ENCODE measurements at places on chromosomes 1 and 21.

GRCh38 chr1:42933060-42933586 is 25.5 kb downstream of the SLC2A1 start:
- DNase-seq: no peak

DNA sequence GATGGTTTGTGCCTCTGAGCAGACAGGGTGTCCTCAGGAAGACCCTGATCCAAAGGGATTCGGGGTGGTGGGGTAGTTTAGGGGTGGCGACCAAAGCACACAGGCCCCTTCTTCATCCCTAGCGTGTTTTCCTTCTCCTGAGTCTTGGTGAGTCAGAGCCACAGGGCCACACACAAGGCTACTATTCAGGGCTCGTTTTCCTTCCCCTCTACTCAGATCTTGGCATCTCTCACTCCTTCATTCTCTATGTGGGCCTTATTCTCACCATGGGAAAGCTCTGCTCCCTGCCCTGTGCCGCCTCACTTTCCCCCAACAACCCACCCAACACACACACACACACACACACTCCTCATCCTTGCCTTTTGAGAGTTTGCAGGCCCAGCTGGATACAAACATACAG is 43.6 kb upstream of the WNT2B start:
- no peak for DNase-seq

DNA sequence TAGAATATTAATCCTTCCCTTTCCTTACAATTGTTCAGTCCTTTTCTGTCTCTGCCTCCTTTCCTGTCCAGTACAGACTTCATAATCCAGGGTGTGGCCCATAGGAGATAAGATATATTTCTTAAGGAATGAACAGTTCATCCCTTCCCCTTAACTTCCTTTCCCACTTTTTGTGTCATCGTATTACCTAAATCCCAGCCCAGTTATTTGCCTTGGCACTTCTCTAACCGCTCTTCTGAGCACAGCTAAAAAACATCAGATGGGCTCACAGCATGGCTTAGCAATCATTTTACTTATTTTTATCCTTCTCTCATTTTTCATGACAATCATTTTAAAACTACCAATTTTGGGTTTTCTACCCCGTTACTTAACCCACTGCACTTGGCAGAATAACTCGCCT is 39.6 kb downstream of the F3 start:
- DNase-seq: no peak

DNA sequence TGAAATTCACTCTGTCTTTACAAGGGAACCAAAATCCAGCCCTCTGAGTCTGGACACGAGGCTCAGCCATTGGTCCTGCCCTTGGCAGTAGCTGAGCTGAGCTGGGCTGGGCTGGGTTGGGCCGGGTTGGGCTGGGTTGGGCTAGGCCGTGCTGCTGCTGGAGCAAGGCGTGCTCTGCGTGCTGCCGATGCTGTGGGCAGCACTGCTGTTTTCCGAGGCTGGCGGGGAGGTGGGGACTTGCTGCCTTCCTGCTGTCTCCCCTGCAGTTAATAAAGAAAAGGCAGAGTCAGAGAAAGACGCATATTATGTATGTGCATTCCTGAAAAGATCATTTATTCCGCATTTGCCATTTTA is 182.9 kb downstream of the CDC7 start:
- no peak for DNase-seq

GRCh38 chr1:114177282-114177681 is 23.6 kb upstream of the SYT6 start:
- DNase-seq: no peak

GRCh38 chr1:86757272-86757984 is 53.1 kb downstream of the SH3GLB1 start:
- DNase-seq: no peak

DNA sequence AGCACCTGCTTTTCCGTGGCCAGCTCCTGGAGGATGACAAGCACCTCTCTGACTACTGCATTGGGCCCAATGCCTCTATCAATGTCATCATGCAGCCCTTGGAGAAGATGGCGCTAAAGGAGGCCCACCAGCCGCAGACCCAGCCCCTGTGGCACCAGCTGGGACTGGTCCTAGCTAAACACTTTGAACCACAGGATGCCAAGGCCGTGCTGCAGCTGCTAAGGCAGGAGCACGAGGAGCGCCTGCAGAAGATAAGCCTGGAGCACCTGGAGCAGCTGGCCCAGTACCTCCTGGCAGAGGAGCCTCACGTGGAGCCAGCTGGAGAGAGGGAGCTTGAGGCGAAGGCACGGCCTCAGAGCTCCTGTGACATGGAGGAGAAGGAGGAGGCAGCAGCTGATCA is 413 bp downstream of the UBL4B start:
- no peak for DNase-seq

DNA sequence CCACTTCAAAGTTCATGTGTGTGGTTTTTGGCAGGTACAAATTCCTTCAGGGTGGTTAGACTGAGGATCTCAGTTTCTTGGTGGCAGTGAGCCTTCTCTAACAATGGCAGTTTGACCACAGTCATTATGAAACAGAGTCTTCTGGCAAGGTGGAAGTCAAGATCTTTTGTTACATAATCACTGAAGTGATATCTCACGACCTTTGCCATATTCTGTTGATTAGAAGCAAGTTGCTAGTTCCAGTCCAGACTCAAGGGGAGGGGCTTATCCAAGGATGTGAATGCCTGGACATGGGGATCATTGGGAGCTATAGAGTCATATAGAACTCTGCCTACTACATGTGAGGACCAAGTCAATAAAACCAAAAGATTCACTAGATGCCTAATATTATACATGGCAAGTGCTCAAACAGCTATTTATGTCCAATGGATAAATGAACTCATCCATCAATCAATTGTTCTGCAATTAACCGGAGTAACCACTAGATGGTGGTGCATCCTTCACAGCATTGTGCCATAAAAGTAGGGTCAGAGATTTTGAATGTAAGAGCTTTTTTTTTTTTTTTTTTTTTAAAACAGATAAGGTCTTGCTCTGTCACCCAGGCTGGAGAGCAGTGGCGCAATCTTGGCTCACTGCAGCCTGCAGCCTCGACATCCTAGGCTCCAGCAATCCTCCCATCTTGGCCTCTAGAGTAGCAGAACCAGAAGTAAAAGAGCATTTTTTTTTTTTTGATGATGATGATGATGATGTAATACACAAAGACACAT is 131.9 kb downstream of the CRB1 start:
- DNase-seq: no peak

DNA sequence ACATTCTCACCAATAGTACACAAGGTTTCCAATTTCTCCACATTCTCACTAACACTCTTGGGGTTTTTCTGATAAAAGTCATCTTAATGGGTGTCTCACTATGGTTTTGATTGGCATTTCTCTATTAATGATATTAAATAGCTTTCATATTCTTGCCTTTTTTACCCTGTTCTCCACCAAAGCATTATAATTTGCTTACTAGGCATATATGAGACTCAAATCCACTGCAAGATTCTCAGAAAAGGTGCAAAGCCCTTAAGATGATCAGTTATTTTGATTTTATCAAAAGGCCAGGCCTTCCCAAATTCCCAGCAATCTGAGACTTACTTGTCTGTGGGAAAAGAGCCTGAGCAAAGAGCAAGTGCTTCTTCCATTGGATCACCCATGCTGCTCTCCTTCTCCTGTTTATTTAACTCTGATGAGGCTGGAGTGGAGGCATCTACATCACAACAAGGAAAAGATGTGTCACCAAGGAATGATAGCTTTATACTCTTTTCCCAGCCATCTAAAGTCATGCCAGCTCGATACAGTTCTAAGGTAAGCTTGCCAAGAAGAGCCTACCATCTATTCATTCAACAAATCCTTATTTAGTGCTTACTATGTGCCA is 24.6 kb downstream of the CLSPN start:
- no peak for DNase-seq

- DNase-seq: no peak
Measured at GRCh38 chr1:200205216-200205995, 177.9 kb downstream of the NR5A2 start.

GRCh38 chr1:159916242-159917051 is 8.9 kb downstream of the TAGLN2 start:
- no peak for DNase-seq

GRCh38 chr1:228897901-228898300 is 162.6 kb downstream of the RHOU start:
- no peak for DNase-seq

DNA sequence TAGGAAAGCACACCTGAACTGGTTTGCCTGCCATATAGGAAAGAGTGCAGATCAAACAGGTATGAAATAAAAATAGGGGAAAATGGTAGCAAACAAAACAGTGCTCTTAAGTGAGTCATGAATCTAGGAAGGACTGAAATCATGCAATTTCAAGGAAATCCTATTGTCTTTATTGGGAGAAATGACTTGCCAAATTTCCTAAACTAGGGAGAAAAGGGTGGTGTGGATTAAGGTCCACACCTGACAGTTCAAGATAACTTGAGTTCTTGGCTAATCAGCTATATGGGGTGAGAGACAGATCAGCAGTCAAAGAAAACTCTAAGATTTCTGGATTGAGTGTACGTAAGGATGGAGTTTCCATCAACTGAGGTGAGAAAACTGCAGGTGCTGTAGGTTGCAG is 101.1 kb downstream of the PRKAB2 start:
- no peak for DNase-seq

DNA sequence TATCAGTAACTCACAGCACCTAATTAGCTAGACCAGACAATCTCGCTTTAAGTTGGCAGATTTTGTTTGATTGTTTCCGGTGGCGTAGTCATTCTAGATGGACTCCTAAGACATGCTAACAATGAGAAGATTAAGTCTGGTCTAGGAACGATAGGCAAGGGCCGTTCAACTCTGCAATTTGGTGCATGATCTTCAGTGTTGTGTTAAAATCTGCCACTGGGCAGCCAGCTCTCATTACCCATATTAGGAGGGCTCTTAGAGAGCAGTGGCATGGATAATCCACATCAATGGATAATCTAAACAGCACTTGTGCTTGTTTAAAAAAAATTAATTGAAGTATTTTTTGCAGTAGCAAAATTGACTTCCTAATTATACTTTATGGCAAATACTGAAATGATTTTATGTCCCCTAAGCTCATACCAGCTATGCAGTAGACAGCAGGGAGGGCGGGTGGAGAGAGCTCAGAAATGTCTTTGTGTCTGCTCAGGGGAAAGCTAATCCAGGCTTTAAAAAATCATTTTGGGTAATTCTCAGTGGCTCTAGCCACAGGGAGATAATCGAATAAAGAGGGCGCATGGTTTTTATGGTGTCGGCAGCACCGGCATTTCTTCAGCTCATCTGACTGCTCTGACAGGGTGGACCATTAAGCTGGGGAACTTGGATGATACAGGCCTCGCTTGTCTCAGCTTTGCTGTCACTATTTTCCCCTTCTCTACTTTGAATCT is 48.5 kb upstream of the IKBKE start:
- DNase-seq: no peak

- no peak for DNase-seq
Measured at GRCh38 chr1:48249868-48250267, 27.4 kb downstream of the SLC5A9 start.

- DNase-seq: no peak
Measured at GRCh38 chr21:26844258-26845065, 747 bp downstream of the ADAMTS1 start.

DNA sequence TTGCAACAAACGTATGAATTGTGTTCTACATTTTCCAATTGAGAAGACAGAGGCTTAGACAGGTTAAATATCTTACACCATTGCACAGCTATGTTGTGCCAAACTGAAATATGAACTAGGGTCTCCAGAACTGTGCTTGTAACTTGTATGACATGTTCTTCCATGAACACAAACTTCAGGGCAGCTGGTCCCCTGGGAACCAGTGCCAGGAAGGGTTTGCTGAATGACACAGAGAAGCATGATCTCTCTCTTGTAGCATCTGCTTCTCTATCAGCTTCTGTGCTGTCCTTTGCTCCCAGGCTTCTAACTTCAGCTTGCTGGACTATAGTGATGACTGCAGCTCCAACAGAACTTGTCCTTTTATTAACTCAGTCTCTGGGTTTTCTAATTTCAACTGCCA is 385.5 kb downstream of the SIPA1L2 start:
- no peak for DNase-seq

GRCh38 chr1:16677552-16678431 is 11.0 kb upstream of the RNU1-3 start:
- no peak for DNase-seq

GRCh38 chr1:119898981-119899720 is 2.8 kb upstream of the ADAM30 start:
- no peak for DNase-seq

- DNase-seq: no peak
Measured at GRCh38 chr1:98025858-98026257, 105.0 kb upstream of the DPYD start.

GRCh38 chr1:162690672-162691434 is 58.6 kb downstream of the DDR2 start:
- DNase-seq: no peak

DNA sequence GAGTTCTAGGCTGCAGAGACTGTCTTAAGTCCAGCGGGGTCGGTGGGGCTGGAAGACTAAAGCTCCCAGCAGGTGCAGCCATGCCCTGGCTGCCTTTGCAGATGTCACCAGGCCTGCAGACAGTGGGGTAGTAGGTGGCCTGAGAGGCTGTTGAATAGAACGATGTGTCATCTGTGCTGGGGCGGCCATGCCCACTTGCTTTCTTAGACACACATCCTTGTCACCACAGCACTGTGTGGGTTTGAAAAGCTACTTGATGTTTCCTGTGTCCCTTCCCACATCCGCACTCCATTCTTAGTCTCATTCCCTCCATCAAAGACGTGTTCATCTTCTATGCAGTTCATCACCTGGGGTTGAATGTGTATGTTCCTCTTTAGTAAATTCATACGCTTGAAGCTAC is 184.5 kb upstream of the TMEM51 start:
- no peak for DNase-seq

GRCh38 chr1:53547231-53547790 is 88.1 kb downstream of the DMRTB1 start:
- no peak for DNase-seq

GRCh38 chr1:162391790-162392563 is 10.4 kb downstream of the C1orf226 start:
- no peak for DNase-seq

DNA sequence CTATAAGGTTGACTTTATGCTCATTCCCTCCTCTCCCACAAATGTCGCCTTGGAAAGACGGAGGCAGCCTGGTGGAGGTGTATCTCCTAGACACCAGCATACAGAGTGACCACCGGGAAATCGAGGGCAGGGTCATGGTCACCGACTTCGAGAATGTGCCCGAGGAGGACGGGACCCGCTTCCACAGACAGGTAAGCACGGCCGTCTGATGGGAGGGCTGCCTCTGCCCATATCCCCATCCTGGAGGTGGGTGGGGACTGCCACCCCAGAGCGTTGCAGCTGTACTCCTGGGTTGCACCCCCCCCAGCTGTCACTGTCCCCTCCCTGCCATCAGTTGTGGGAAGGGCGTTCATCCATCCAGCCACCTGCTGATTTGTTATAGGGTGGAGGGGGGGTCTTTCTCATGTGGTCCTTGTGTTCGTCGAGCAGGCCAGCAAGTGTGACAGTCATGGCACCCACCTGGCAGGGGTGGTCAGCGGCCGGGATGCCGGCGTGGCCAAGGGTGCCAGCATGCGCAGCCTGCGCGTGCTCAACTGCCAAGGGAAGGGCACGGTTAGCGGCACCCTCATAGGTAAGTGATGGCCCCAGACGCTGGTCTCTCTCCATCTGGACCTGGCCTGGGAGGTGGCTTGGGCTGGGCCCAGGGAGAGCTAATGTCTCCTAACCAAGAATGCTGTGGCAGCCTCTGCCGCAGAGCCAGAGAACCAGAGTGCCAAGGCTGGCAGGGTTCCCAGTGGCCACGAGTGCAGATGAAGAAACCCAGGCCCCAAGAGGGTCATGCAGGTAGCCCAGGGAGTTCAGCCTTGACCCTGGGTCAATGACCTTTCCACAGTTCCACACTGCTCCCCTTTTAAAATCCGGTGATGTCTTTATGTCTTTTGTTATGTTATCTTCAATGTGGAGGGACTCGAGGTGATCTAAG is 13.1 kb downstream of the PCSK9 start:
- no peak for DNase-seq
